ENCODE measurements at places on chromosomes 4 and X.

DNA sequence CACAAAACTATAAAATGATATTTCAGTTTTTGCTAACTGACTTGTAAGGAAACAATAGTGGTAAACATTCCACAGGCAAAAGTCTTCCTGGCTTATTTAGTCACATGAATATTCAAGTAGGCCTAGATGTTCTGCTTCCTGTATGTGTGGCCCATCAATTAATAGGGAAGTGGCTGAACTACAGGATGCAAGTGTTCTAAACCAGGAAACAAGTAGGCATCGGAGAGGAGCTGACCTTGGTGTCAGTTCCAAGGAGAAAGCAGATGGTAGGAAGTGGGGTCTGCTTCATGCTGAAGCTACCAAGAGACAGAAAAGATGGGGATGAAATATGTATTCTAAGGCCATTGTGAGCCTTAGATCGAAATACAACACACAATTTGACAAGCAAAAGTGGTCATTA, 149.7 kb downstream of the ANTXR2 start:
- DNase-seq = no peak

DNA sequence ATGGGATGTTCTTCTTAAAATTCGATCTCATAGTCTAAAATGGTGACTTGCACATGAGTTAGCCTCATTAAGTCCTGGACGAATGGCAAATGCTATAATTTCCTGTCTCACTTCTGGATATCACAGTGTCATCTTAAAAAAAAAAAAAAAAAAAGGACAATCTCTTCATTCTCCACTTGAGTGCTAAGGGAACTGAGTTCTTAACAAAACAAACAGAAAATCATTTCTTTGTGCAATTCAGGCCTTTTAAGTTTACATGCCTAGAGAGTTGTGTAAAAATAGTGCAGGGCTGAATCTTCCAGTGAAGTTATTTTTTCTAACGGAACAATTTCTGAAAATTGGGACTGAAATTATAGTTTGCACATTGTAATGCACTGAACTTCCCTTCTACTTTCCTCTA, 122.8 kb upstream of the FAT1 start:
- no peak for DNase-seq

DNA sequence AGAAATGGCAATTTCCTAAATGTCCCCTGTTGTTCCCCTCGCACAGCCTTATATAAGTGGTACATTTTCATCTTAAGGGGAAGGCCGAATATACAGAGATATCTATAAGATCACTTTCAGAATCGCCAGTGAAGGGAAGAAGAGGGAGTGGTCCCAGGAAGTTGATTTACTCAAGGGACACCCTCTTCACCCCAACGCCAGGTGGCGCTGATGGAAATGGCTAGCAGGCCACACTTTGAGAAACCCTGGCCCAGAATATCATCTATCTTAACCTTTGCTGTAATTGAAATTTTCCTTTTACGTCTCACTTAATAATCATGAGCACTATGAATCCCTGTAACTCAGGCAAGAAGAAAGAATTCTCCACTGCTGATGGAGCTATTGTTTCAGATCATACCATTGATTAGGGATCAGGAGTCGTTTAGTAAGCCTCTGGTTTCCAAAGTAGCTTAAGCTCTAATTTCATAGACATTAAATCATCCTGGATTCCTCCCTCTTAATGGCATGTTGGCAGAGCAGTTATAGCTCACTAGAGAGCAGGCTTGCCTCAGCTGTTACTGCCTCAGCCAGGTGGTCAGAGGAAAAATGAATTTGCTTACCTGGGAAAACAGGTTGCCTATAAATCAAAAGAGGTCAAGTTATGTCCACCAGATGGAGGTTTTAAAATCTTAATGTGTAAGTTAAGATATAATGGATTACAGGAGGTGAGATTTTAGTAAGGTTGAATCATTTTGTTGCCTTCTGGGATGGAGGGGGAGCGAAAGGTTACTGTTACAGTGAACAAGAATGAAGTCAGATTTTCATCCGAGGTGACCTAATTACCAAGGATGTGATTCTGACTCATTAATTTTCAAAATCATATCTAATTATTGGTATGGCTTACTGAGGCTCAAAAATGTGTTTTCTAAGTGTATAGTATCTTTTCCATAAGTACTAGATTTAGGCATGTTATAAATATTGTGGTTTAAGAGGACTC, 941.2 kb upstream of the TENM3 start:
- peak; percentile 37 for DNase-seq

GRCh38 chr4:26130173-26130572, 190.6 kb upstream of the RBPJ start:
- DNase-seq = no peak

DNA sequence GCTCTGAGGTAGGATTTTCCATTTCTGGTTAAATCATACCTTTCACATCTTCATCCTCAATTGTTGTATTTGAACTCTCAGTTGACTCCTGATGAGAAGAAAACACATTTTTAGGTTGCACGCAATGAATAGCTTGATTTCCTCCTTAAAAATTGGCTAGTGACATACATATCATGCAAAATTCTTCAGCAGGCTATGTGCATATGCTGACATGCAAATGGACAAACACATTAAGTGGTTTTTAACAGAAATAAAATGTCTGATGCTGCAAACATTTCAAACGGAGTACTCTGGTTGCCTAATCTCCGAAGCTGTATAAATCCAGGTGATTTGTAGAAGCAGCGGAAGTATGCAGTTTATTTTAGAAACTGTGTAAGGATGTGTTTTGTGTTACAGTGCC, 261.1 kb downstream of the CAMK2D start:
- DNase-seq = no peak

GRCh38 chrX:19704132-19704531, 183.3 kb downstream of the SH3KBP1 start:
- no peak for DNase-seq

DNA sequence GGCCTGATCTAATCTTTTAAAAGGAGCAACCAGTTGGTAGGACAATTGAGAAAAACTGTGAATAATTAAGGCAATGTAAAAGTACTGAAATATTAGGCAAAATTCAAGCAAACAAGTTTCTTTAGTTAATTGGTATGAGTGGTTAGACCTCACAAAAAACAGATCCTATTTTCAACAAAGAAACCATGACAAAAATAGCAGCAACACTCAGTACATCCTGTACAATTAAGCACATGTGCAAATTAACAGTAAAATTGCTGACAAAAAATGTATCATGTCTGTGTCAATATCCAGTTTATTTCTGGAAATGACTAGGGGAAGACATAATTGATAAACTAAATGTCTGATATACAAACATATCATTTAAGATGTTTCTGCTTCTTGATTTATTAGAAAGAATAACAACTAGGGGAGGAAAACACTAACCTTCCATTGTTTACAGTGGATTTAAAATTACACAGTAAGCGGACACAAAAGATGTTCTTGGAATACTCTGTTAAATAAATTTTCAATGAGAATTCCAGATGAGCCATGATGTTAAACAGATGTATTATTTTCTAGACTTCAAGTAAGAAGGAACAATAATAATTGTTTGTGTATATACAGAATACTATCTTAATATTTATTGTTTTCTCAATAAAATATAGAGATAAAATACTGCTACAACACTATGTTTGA, 638.9 kb downstream of the SPRY1 start:
- DNase-seq = no peak

GRCh38 chr4:159104694-159105414, 2.0 kb downstream of the RAPGEF2 start:
- DNase-seq = no peak

- no peak for DNase-seq
Measured at GRCh38 chr4:26058537-26058936, 144.5 kb downstream of the SMIM20 start.

- DNase-seq = no peak
Measured at GRCh38 chrX:113545040-113545439, 704.4 kb upstream of the AMOT start.

DNA sequence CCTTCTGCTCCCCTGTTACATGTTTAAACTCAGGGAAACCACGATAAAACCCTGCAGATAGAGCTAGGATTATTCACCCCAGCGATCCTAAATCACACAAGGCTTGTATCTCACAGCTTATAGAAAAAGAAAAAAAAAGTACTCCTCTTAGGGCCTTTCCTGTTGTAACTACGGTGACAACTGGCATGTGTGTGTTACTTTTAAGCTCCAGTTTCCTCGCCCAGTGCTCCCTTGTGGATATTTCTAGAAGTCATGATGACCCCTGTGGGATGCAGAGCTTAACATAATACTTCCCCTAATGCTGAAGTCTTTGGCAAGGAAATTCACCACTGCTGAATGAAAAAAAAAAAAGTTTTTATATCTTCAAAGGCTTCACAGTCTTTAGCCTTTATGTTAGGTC, 114.7 kb downstream of the NWD2 start:
- DNase-seq = no peak

- DNase-seq = no peak
Measured at GRCh38 chr4:56764775-56765174, 56.7 kb downstream of the SPINK2 start.

GRCh38 chr4:3729188-3729881, 36.9 kb upstream of the ADRA2C start:
- DNase-seq = no peak

GRCh38 chr4:62199291-62199810, 999.2 kb downstream of the ADGRL3 start:
- DNase-seq = no peak

DNA sequence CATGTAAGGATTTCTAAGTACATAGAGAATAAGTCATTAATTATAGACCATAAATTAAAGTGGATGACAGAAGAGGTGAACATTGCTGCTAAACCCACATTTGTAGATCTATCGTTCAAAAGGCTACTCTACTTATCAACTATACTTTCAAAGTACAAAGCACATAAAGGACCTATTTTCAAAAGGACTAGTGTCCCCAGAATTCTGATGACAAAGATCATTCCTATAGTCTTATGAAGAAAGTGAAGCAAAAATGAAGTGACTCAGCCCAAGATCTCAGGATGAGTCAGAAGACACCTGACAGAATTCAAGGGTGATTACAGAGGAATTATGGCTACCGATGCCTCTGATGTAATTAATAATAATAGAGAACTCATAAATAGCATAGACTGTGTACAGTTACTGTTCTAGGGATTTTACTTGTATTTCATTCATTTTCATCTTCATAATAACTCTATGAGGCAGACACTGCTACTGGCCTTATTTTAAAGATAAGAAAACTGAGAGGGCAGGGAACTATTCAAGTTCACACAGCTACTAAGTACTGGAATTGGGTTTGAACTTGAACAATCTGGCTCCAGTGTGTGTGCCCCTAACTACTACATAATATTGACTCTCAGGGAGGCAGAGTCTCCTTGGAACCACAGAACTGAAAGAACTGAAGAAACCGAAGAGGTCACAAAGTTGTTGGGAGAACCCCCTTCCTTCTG, 17.1 kb downstream of the USP46 start:
- DNase-seq = no peak

- no peak for DNase-seq
Measured at GRCh38 chrX:106284431-106285025, 116.4 kb downstream of the PWWP3B start.

- DNase-seq = no peak
Measured at GRCh38 chr4:12120968-12121367, 692.3 kb upstream of the HS3ST1 start.

DNA sequence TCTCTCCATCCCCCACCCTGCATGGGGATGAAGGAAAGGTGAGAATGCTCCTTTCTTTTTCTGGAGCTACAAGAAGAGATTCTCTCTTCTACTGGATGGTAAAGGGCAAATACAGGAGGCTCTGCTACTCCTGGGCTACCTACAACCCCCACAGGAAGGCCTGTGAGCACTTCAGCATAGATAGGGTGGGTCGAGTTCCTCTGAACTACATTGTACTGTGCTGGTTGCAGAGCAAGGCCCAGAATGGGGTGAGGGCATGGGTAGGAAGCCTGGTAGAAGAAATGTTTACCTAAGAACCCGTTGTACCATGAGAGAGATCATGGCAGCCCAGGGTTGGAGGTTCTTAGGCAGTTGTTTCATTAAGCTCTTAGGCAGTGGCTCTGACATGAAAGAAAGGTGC, 510.4 kb downstream of the MID1IP1 start:
- no peak for DNase-seq

GRCh38 chrX:150012647-150013381, 74.5 kb upstream of the EOLA2 start:
- no peak for DNase-seq

GRCh38 chrX:9797384-9798360, 11.4 kb downstream of the SHROOM2 start:
- no peak for DNase-seq

DNA sequence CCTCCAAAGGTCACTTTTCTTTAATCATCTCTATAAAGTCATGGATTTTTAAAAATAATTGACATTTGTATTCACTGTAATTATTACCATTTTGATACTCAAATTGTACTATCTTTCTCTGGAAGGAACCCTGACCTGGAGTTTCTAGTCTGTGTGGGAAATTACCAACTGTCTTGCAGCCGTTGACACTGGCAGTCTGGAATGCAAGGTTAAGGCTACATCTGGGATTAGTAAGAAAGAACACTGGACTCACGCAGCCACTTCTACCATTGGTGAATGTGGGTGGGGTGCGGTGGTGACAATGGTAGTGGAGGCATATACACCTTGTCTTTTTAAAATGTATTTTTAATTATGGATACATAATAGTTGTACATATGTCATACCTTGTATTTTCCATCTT, 40.9 kb downstream of the EGF start:
- DNase-seq = no peak

DNA sequence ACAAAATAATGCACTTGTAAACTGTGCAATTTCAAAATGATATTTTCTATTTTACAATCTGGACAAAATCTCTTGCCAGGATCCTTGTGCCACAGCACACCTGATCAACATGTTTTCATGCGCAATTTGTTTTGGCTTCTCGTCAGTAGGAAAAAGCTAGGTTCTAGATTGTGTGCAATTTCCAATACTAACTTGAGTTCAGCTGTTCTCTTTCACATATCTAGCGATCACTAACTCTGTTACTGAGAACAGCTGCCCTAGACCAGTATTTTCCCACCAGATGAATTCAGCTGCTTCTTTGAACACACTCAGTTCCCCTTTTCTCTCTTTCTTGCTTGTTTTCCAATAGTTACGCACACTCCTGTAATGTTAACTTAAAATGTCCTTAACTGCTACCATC, 131.2 kb downstream of the MAGEB5 start:
- DNase-seq = no peak

DNA sequence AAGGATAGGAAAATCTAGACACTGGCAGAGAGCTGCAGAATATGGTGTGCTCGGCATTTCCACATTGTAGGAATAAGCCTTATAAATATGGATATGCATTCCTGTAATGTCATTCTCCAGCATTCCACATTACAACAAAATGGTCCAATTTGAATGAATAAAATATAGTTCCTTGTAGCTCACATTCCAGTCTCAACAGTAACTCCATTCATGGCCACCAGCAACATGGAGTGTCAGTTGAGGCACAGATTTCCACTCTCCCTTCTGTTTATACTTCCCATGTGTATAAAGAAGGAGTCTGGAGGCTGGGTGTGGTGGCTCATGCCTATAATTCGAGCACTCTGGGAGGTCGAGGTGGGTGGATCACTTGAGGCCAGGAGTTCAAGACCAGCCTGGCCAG, 84.5 kb downstream of the AASDH start:
- DNase-seq = no peak

GRCh38 chr4:146661367-146661766, 22.7 kb downstream of the POU4F2 start:
- no peak for DNase-seq

- no peak for DNase-seq
Measured at GRCh38 chr4:16462656-16463055, 236.4 kb upstream of the TAPT1 start.

GRCh38 chrX:22060415-22061280, 28.5 kb downstream of the PHEX start:
- no peak for DNase-seq

GRCh38 chr4:169144061-169144600, 126.6 kb downstream of the SH3RF1 start:
- DNase-seq = no peak

All from K562 (cell line).